ENCODE measurements at places on chromosomes 3 and 15. TPM values are rescaled to one million over a fixed set of nuclear protein-coding genes. Genes with fewer than 3 reads are reported as not detected.

ZCWPW2 gene
- under 0.01 TPM for total RNA-seq

CNTN6 gene
- total RNA-seq, result not detected

SQOR gene
- 60.1 TPM for total RNA-seq

ADGRG7 gene
- total RNA-seq, result not detected

FES gene
- 45.2 TPM for total RNA-seq

GABRA5 gene
- total RNA-seq, result not detected

BCHE gene
- total RNA-seq, result 3.8 TPM

ALDH1A2 gene
- total RNA-seq, result 39.8 TPM

SCAANT1 gene
- not detected for total RNA-seq

PROK2 gene
- total RNA-seq, result not detected

LMAN1L gene
- total RNA-seq, result not detected

C3orf85 gene
- total RNA-seq, result not detected

CISH gene
- 0.33 TPM for total RNA-seq

All from vein endothelial cell (primary cell).